ENCODE measurements at places on chromosomes 7 and 10.

DNA sequence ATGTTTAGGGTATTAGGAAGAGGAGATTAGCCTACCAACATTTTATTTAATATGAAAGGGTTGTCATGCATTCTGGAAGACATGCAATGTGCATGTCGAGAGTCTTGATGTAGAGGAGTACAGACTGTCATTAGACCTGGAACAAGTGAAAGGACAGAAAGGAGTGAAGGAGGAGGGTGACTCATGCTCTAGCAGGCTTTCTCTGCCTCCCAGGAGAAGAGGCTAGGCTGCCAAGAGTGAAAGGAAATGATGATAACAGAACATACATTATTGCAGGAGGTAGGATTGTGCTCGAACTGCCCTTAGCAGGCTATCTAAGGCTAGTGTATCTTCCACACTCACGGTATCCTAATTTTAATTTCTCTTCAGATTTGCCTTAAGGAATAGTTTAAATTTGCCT is 228.8 kb downstream of the EXOC4 start:
- no peak for DNase-seq

GRCh38 chr7:82443547-82444219 is at the start of gene CACNA2D1:
Gene CACNA2D1 (minus strand): TSS chr7:82443777.
- no peak for DNase-seq

DNA sequence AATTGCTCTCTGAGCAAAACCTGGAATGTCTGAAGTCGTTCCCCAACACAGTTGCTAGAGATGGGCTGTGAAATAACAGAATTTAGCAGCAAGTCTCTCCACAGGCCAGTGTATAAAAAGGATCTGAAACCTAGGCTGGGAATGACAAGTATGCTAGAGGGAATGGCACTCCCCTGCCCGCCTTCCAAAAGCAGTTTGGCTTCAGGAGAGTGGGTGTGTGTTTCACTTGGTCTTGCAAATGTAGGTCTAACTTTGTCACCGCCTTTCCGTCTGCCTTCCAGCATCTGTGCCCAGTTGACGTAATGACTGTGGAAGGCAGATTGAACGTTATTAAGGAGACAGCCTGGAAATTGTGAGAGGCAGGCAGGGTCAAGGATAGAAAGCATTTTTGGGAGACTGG is 18.0 kb upstream of the MTURN start:
- no peak for DNase-seq

DNA sequence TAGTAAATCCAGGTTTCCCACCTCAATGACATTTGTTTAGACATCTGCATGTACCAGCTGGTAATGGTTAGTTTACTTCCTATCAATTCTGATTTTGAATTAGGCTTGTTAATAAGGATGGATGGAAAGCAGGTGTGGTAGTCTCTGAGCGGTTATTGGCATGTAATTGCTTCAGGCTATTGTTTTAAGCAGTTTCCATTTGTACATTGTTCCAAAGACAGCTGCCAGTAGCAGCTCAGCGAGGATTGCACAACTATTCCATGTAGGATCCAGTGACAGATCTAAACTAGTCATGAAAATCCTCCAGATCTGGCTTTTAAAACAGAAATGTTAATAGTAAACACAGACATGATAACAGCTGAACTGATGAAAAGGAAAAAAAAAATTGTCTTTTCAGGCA is 436.0 kb upstream of the ADARB2 start:
- DNase-seq: no peak

DNA sequence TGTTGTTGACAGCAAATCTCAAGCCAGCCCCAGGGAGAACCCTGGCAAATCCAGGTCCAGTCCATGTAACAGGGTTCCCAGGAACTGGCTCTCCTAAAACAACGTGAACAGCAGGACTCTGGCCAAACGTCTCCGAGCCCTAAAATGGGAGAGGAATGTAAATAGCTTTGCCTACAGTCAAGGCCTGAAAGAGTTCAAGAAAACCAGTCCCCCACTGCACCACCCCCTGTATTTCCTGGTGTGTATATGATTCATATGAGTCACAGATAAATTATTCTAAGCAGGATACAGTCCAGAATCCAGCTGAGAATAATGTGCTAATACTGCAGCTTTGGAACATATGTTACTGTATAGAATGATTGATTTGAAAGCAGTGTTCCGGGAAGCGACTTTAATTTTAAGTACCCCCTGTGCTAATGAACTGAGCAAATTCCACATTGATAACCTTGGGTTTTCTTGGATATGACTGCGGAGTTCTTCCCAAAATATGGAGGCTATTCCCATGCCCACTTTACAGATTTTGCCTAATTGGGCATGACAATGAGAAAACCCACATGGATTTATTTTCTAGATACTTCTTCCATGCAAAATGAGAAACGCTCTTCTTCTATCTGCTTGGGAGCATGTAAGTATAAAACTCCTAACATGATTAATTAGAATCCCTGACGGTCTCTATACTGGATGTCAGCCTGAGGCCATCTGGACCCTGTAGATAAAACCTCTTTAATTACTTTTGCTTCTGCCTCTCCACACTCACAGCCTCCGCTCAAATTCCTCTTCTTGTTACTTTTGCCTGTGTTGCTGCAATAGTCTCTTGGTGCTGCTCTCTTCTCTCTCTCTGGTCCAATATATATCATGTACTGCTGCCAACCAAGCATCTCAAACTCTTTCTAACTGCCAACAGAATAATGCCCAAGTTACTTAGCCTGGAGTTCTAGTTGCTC is 50.2 kb downstream of the LAMB4 start:
- no peak for DNase-seq

- no peak for DNase-seq
Observed at GRCh38 chr7:148712678-148713329, 14.1 kb downstream of the CUL1 start.

DNA sequence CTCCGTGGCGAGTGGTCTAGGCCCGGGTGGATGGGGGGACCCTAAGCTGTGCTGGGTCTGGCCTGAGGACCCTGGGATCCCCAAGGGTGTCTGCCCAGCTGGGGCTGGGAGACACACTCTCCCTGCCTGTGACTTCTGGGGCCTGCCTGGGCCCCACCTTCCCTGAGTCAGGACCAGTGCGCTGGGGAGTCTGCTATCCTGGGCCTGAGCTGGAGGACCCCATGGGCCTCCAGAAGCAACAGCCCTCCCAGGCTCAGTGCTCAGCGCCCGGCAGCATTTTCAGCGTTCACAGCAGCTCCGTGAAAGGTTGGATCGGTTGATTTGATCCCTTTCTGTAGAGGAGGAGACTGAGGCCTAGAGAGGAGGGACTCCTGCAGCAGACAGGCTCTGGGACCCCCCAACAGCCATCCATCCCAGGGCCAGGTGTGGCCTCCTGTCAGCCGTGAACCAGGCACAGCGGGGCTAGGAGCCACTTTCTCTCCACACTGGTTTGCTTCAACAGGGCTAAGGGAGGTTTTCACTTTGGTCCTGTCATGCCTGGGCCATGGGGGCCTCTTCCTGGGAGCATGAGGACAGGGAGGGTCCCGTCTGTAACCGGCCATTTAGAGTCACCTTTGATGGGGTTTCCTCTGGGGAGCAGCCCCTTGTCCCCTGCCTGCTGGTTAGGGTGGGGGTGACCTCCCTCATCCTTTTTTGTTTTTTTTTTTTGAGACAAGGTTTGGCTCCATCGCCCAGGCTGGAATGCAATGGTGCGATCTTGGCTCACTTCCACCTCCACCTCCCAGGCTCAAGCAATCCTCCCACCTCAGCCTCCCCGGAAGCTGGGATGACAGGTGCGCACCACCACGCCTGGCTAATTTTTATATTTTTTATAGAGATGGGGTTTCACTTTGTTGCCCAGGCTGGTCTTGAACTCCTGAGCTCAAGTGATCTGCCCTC is 12.4 kb downstream of the FOXL3 start:
- no peak for DNase-seq

DNA sequence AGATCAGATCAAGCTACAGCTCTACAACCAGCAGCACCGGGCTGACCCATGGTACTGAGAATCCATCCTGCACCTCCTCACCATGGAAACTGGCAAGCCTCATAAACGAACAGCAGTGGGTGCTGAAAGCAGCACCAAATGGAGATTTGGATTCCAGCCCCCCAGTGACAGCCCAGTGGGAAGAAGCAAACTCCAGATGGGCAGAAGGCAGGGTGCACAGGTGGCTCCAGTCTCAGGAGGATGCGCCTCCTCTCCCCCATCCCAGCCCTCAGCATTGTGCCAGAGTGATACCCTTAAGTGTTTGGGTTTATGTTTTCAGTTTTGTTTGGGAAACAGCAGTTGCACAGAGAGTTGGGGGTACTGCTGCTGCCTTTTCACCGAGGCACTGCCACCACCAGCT is 20.6 kb upstream of the SMO start:
- DNase-seq: no peak

GRCh38 chr7:155680124-155680523 is 35.7 kb downstream of the RBM33 start:
- no peak for DNase-seq
